Stimulated activated CD8-positive, alpha-beta memory T cell treated with anti-CD3 and anti-CD28 coated beads, Interleukin-4, amount 100 ng/mL, for 4 hours (primary cell): ENCODE measurements at places on chromosomes 11 and 22.

DNA sequence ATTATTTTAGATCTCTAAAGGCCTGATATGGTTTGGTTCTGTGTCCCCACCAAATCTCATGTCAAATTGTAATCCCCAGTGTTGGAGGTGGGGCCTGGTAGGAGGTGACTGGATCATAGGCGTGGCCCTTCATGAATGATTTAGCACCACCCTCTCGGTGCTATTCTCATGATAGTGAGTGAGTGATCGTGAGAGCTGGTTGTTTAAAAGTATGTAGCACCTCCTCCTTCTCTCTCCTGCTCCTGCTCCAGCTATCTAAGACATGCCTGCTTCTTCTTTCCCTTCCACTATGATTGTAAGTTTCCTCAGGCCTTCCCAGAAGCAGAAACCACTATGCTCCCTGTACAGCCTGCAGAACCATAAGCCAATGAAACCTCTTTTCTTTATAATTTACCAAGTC lies 114.1 kb downstream of the SERGEF start:
- DNase-seq: no peak

GRCh38 chr11:47373876-47374719 lies 4.2 kb downstream of the SPI1 start:
- DNase-seq: peak; percentile 64

- DNase-seq: no peak
Measured at GRCh38 chr11:120326845-120327281, 1.8 kb downstream of the TLCD5 start.

- DNase-seq: no peak
Measured at GRCh38 chr11:2740275-2740940, 40.6 kb upstream of the KCNQ1OT1 start.

DNA sequence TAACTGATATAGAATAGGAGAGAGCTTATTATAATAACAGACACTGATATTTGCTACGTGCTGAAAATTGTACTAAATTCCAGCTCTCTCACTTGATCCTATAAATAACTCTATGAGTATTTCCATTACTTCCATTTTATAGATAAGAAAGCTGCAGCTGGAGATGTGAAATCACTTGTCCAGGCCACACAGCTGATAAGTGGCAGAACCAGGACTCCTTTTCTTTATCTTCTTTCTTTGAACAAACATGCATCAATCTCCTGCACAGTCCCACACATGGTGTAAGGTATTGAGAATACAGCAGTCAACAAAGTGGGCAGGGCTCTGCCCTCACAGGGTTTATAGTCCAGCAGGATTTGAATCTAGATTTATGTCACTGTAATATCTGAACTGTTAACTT lies 652.1 kb downstream of the NELL1 start:
- no peak for DNase-seq

GRCh38 chr22:39468487-39469325 lies 11.9 kb downstream of the MGAT3 start:
- no peak for DNase-seq

DNA sequence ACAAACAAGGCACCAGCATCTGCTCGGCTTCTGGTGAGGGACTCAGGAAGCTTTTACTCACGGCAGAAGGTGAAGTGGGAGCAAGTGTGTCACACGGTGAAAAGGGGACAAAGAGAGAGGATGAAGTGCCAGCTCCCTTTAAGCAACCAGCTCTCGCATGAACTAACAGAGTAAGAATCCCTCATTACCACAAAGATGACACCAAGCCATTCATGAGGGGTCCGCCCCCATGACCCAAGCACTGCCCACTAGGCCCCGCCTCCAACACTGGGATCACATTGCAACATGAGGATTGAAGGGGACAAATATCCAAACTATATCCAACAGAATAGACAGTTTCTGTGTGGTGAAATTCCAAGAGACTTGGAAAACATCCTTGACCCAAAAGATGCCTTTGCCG lies 198.2 kb upstream of the POU2AF2 start:
- no peak for DNase-seq

- DNase-seq: no peak
Measured at GRCh38 chr11:33801821-33802193, 27.5 kb upstream of the FBXO3 start.

DNA sequence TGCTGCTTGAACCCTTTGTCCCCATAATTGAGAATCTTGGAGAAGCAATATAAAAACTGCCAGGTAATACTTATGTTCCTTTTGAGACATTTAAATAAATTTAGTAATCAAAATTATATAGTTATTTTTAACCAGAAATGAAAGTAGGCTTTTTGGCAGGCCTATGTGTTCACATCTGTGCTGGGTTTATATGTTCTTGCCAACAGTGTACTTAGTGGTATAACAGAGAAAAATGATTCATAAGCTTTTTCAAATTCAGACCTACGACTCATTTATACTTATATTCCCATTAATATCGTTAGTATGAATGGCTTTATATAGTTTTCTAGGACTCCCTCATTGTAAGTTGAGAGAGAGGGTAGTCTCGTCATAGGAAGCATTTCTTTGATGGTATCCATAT lies 79.0 kb downstream of the DDX10 start:
- no peak for DNase-seq

GRCh38 chr11:6405052-6405667 lies 13.7 kb downstream of the APBB1 start:
- DNase-seq: no peak

DNA sequence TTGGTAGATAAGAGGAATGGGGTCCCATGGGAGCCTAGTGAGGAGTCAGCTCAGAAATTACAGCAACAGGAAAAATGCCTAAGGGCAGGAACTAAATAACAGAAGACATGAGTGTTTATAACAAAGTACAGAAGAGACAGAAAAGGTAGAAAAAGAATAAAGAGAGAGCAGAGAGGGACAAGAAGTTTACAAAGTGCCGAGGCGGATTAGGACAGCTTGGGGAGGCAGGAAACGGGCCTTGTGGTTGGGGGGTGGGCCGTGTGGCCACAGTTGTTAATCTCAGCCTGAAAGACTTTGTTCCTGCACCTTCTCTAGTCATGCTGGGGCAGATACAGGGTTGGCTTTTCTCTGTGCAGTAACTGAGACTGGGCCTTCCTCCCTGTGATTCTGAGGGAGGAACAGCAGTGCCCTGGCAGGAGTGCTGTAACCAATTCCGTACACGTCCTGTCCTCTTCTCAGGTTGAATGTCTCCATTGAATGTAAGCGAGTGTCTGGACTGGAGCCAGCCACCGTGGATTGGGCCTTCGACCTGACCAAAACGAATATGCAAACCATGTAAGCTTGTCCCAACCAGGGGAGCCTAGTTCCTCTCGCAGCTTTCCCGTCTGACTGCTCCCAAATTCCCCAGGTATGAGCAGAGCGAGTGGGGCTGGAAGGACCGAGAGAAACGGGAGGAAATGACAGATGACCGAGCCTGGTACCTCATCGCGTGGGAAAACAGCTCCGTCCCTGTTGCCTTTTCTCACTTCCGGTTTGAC lies 13.2 kb downstream of the NAA40 start:
- no peak for DNase-seq

GRCh38 chr11:114058871-114059277 lies 637 bp upstream of the ZBTB16 start:
- DNase-seq: no peak

DNA sequence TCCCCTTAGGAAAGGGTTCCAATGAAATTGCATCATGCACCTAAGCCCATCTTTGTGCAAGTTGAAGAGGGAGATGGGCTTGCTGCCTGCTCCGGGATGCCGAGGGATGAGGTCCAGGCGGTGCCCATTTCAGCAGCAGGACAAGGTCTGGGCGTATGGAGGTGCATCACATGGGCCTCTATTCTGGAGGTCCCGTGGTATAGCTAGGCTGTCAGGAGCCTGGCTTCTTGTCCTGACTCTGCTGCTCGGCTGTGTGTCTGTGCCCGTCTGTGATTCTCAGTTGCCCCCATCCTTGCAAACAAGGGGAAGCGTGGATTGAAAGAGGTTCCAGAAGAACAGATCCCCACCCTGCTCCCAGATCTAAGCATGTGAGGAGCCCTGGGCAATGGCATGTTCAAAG lies 130.0 kb downstream of the OSBP2 start:
- DNase-seq: no peak

GRCh38 chr11:10637731-10638151 lies 55.8 kb downstream of the IRAG1 start:
- DNase-seq: no peak

DNA sequence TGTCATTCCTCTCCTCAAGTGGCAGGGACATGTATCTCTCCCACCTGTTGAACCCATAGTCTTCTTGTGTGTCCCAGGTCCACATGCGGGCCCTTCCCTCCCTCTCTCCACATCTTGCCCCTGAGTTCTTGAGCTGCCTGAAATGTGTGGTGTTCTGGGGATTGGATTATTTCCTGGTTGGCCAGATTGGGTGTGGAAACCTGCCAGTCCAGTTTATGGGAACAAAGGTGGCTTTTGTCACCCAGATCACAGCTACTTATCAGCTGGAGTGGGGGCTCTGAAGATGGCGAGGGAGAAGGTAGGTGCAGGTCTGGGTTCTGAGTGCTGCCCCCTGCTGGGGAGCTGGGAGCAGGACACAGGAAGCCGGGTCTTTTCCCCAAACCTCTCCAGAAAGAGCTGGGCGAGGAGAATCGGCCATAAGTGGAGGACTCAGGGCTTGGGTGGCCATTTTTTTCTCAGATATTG lies 14.2 kb downstream of the DTX4 start:
- no peak for DNase-seq

- DNase-seq: no peak
Measured at GRCh38 chr11:61917334-61918109, at the start of gene RAB3IL1. RAB3IL1 (minus strand) TSS chr11:61917566; CDS start chr11:61917367, 199 bp downstream.

- no peak for DNase-seq
Measured at GRCh38 chr11:69504576-69505335, 23.3 kb downstream of the LINC01488 start.

GRCh38 chr11:61684870-61685616 lies 4.9 kb downstream of the DAGLA start:
- DNase-seq: no peak

DNA sequence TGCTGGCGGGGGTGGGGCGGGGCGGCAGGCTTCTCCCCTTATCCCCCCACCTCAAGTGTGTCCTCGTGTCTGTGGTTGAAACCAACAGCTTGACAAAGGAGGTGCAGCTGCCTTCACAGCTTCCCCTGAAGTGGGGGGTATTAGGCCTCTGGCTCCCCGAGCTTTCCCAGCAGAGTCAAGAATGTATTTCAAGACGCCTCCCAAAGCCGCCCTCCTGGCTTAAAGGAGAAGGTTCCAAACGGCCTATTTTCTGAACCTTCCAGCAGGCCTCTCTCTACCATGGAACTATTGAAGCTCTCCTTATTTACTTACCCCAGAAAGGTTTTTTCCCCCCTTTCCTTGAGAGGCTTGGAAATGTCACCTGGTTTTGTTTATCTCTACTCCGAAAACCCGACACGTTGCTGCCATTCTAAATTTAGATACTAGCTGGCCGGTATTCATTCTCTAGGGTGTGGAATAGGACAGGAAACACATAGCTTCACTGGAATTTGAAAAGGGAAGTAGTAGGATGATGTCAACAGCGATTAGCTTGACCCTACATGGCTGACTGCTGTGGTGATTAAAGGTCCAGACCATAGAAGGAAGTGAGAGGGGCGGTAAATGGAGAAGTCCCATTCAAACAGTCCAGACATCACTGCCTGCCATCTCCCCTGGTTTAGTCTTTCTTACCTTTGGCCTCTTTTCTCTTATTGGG lies 671 bp upstream of the PICALM start:
- no peak for DNase-seq

GRCh38 chr22:25574736-25575135 lies 10.3 kb downstream of the GRK3 start:
- no peak for DNase-seq

DNA sequence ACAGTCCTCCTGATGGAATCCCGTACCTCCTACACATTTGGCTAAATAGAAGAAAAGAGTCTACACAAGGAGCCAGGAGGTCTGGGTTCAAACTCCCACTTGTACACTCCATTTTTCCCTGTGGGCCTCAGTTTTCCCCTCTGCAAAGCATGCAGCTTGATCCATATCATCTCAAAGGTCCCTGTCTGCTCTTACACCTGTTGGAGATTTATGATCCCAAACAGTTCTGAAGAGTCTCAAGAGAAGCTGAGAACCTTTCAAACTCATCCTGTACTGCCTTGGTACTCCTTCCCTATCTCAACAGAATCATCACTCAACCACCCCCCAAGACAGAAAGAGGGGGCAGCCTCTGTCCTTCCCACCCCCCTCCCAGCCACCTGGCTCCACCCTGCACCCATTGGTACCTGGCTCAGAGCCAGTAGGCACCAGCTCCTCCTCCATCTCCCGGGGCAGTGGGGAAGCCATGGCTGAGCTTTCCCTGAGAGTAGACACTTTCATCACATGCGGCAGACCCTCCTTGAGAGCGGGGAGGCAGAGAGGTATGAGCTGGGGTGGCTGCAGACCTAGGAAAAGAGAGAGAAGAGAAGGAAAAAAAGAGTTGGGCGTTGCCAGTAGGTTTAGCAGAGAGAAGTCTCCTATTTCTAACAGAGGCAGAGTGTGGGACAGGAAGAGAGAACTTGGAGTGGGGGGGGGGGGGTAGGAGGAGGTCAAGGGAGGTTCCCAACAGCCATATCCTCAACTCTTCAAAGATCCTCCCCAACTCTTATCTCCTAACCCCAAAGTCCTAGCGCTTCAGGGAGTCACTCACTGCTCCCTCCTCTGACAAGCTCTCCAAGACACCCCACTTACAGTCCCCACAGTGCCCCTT lies 3.1 kb downstream of the TNKS1BP1 start:
- DNase-seq: no peak

DNA sequence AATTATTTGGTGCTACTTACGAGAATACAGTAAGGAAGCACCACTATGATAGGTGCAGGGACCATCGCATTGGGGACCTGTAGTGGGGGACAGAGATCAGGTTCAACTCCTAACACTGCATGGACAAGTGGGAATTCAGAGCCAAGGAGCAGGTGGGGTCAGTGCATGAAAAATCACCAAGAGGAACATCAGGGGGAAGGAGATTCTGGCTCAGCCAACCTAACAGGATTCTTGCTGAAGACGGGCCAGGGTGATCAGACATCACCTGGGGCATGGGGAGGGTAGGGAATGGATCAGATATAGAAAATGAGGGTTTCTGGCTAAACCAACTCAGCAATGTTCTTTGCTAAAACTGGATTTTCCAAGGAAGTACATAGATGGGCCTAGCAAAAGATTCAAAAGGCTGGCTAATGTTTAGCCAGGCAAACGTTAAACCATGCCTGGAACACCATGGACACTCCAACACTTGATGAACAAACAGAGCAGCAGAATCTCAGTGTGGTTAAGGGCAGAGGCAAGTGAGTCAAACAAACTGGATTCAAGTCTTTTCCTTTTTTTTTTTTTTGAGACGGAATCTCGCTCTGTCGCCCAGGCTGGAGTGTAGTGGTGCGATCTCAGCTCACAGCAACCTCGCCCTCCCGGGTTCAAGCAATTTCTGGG lies 70.0 kb downstream of the MICAL3 start:
- DNase-seq: no peak

- DNase-seq: no peak
Measured at GRCh38 chr11:110720431-110721275, 8.4 kb upstream of the ARHGAP20 start.

GRCh38 chr22:30193031-30193775 lies 53.4 kb downstream of the LIF start:
- no peak for DNase-seq
